ENCODE measurements at places on chromosomes 4 and X.
A peak's percentile ranks its signal among the peaks of the same experiment; 100 is the strongest.

DNA sequence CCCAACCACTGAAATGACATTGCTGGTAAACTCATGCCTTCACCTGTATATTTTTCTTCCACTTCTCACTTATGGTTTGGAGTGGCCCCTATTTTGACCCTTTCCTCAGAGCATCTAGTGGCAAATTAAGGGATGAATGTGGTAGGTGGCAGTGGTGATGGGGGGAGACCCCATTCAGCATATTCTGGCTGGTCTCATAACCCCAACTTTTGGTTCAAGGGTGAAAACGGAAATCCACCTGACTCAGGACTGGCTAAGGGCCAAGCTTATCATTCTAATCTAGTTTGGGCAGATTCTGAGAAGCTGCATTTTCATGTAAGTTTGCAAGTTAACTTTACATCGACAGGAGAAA, 47.0 kb upstream of the NSUN7 start:
- DNase-seq, result no peak

- DNase-seq, result no peak
Measured at GRCh38 chrX:20235755-20236154, 31.0 kb downstream of the RPS6KA3 start.

GRCh38 chr4:188107931-188108843, 1.2 kb downstream of the TRIML2 start:
- no peak for DNase-seq

- DNase-seq, result no peak
Measured at GRCh38 chr4:185359767-185360446, 35.8 kb downstream of the LRP2BP start.

DNA sequence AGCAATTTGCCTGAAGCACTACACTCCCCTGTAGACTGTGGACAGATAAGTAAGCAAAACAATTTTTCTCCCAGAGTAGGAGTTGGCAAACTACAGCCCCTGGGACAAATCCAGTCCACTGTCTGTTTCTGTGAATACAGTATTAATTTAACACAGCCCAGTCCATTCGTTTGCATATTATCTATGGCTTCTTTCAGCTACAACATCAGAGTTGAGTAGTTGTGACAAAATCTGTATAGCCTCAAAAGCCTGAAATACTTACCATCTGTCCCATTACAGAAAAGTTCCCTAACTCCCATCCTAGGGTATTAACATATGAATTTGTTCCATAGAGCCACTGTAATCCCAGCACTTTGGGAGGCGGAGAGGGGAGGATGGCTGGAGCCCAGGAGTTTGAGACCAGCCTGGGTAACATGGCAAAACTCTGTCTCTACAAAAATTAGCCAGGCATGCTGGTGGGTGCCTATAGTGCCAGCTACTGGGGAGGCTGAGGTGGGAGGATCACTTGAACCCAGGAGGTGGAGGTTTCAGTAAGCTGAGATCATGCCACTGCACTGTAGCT, 53.0 kb downstream of the AMELX start:
- peak; percentile 7 for DNase-seq

GRCh38 chr4:67885762-67886161, 2.0 kb upstream of the TMPRSS11D start:
- no peak for DNase-seq

- DNase-seq, result no peak
Measured at GRCh38 chrX:40094900-40095582, 2.7 kb downstream of the BCOR start.

DNA sequence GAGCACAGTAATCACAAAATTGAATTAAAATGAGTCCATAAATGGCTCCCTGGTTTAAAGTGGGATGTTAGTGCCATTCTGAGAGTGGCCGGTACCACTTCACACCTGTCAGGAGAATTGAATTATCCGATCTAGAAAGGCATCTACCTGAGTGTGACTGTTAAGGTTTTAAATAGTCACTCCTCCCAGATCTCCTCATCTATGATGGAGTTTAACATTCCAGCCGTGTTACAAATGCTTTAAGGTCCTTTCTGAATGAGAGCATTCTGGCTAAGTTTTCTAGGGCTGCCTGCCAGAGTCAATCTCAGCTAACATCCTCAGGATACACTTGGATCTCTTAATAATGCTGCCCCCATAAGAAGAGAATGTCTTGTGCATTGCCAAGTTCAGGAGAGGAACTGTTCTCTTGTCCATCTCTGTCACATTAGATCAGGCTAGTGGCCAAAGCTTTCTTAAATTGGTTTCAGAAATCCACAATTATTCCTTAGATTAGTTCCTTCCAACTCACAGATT, 231.1 kb downstream of the SLC39A8 start:
- DNase-seq, result no peak

GRCh38 chr4:152947311-152947710, 11.2 kb downstream of the FHDC1 start:
- no peak for DNase-seq

- no peak for DNase-seq
Measured at GRCh38 chr4:12399781-12400180, 971.1 kb upstream of the HS3ST1 start.

- peak; percentile 73 for DNase-seq
Measured at GRCh38 chrX:111868726-111869638, 7.0 kb upstream of the TRPC5OS start.

DNA sequence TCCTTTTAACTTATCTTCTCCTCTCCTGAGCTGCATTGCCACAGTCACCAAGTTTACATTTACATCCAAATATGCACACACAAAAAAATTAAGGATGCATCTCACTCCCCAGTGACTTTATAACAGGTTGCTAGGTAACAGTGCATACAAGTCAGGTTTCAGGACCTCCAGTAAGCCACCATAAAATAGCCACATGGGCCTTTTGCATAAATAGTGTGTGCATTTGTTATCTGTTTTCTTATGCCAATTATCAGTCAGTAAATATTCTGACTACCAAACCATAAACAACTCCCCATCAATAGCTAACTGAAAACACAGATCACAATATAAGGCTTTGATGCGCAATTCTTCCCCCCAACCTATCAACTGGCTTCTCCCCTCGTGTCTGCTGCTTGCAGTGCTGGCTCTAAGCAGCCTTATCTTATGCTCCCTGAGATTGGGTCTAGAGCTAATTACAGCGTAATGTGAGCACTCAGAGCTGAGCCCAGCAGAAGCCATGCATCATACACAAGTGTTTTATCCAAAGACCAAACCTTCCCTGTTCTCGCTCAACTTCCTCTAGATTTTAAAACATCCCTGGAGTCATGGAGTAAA, 55.4 kb downstream of the ZNF827 start:
- no peak for DNase-seq

DNA sequence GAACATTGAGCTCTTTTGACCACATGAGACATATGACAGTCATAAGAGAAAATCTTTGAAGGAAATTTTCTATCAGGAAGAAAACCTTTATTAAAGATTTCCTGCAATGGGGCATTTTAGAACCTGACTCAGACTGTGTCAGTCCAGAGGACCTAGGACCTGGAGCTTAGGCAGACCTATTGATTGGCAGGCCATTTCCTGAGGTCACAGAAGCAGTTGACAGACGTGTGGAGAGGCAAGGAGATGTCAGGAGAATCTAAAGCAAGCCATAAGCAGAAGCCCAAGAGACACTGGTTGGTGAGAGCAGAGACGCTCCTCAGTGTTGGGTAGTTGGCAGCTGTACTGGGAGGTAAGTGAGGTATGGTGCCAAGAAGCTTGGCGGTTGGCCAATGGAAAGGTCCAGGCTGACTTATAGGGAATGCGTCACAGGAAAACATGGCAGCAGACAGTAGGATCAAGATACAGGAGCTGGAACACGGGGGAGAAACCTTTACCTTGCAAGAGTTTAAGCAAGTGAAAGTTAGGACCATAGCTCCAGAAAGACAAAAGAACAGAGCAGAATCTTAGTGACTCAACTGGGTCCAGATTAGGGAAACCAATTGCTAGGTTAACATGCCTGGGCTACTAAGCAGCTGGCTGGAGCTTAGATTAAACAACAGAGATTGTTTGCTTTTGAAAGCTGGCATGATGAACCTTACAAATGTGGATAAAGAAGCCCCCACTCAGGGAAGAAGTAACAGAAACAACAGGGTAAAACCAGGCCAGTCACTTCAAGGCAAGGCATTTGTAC, 18.6 kb downstream of the PALLD start:
- no peak for DNase-seq

DNA sequence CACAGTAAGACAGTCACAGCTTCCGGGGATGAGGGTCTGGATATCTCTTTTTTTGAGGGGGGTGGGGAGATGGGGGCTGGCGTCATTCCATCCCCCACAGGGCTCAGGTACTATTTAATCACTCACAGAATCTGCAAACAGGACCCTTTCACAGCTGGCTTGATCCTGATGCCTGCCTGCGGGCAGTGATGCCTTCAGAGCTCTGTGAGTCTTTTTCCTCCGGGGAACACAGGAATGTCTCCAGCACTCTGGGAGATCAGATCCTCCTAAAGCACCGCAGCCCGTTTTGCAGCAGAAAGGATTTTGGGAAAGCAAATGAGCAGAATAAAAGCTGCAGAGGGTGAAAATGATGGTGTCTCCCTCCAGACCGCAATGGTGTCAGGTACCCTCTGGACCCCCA, 13.2 kb upstream of the SHOX start:
- no peak for DNase-seq

DNA sequence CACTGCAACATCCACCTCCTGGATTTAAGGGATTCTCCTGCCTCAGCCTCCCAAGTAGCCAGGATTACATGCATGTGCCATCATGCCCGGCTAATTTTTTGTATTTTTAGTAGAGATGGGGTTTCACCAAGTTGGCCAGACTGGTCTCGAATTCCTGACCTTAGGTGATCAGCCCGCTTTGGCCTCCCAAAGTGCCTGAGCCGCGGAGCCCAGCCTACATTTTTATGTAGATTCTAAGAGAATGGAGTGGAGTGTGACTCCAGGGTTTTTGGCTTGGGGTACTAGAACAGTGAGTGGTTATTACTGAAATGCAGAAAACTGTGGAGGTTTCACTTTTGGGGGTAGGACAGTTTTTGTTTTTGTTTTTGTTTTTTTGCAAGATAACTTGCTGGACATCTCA, 806.0 kb downstream of the ADGRL3 start:
- DNase-seq, result no peak

- no peak for DNase-seq
Measured at GRCh38 chr4:148065075-148065474, 333.2 kb downstream of the ARHGAP10 start.

GRCh38 chr4:153638999-153639398, 45.1 kb upstream of the TLR2 start:
- no peak for DNase-seq

GRCh38 chr4:152357206-152357605, 178.7 kb downstream of the FBXW7 start:
- DNase-seq, result no peak

DNA sequence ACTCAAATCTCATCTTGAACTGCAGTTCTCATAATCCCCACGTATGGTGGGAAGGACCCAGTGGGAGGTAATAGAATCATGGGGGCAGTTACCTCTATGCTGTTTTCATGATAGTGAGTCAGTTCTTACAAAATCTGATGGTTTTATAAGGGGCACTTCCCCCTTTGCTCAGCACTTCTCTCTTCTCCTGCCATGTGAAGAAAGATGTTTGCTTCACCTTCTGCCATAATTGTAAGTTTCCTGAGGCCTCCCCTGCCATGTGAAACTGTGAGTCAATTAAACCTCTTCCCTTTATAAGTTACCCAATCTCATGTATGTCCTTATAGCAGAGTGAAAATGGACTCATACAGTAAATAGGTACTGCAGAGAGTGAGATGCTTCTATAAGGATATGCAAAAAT, 1050.6 kb upstream of the GRIA3 start:
- DNase-seq, result no peak

DNA sequence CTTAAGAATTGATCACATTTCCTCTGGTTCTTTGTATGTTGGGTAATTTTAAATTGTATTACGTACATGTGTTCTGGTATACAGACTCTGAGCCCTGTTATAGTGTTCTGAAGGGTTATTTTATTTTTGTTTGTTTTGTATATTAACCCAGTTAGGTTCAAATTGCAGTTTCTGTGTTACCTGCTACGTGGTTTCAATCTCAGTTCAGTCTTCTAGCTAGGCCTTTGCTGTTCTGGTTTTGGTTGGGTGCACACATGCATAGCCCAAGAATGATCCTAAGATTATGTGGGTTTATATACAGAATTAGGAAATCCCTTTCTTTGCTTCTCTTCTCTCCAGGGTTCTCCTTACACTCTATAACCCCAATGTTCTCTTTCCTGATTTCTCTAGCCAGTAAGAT, 161.0 kb downstream of the PPP1R2C start:
- no peak for DNase-seq

- DNase-seq, result no peak
Measured at GRCh38 chr4:110106931-110107296, 91.5 kb downstream of the ELOVL6 start.

- no peak for DNase-seq
Measured at GRCh38 chrX:151476604-151477303, 79.7 kb downstream of the VMA21 start.

- no peak for DNase-seq
Measured at GRCh38 chrX:46279925-46280313, 265.3 kb downstream of the ZNF674 start.

- DNase-seq, result no peak
Measured at GRCh38 chrX:97551821-97552220, 668.1 kb downstream of the RPA4 start.

- DNase-seq, result no peak
Measured at GRCh38 chrX:130072345-130072740, 38.0 kb downstream of the ELF4 start.

- DNase-seq, result no peak
Measured at GRCh38 chr4:86967073-86967472, 32.3 kb downstream of the AFF1 start.

DNA sequence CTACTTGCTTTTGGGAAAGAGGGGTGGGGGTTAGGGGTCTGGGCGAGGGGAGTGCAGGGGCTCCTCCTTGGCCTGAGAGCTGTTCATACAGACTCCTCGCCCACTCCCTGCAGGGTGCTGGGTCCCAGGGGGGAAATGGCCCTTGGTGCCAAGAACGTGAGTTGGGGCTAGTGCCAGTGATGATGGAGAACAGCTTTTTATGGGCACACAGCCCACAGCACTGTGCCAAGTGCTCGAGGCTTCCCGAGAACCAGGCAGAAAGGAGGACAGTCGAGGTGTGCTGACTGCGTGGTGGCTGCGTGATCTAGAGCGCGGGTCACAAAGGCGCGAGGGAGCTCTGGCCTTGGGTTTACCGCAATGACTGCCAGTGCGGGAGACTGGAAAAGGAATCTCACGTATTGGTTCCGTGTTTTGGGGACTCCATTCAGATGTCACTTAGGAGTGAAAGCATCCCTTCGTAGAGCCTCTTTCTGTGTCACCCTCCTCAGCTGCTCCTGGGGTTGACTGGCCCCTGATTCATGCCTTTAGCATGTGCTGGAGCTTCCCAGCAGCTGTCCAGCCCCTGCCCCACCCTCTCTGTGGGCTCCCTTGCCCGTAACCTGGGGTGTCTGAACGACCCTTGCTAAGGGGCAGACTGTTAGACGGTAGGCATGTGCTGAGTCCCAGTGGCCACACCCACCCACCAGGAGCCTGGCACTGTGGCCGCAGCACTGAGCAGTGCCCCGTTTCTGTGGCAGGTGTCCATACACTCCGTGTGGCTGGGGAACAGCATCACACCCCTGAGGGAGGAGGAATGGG, 20.9 kb upstream of the MSANTD1 start:
- DNase-seq, result no peak

- DNase-seq, result no peak
Measured at GRCh38 chr4:64250488-64250887, 158.8 kb downstream of the TECRL start.
